KG1 (cell line): ENCODE measurements at places on chromosomes 4 and X.

GRCh38 chrX:55488593-55489313 lies 895 bp downstream of the USP51 start:
- DNase-seq: no peak

DNA sequence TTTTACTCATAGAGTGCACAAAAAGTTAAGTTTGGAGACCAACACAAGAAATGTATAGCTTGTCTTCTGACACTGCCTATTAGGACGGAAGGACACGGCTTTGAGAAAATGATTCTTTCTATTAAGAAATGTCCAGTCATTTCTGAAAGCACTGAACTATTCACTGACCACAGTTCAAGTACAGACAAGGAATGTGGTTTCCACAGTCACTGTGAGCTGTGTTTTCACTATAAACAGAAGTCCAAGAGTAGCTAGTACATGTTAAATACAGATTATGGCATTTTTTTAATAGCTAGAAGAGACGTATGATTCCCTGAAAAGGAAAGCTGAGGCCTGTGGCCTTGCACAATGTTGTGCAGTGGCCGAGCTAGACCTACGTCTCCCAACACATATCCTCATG lies 115.1 kb upstream of the GPM6A start:
- DNase-seq: no peak

DNA sequence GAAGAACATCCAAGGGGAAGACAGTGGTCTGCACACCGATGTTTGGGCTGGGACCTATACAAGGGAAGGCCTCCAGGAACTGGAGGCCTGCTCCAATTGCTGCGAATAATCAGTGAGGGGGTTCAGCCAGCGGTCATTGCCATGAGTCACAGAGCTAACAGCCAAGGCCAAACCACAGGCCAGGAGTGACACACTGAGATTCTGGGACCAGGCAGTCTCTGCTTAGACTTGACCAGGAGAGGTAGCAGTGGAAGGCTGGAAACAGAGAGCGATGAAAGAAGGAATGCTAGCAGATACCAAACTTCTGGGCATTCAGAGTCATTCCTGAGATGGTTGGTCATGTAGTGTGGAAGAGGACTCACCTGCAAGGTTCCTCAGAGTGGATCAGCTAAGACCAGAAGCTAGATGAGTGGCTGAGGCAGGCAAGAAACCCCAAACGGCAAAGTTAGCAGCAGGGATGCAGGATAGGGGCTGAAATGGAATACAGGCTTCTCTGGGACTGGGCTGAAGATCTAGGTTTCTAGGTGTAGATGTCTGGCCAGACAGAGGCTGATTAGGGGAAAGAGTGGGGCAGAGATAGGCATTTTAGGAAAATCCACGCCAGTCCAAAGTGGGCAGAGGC lies 54.7 kb downstream of the CNGA2 start:
- DNase-seq: no peak

DNA sequence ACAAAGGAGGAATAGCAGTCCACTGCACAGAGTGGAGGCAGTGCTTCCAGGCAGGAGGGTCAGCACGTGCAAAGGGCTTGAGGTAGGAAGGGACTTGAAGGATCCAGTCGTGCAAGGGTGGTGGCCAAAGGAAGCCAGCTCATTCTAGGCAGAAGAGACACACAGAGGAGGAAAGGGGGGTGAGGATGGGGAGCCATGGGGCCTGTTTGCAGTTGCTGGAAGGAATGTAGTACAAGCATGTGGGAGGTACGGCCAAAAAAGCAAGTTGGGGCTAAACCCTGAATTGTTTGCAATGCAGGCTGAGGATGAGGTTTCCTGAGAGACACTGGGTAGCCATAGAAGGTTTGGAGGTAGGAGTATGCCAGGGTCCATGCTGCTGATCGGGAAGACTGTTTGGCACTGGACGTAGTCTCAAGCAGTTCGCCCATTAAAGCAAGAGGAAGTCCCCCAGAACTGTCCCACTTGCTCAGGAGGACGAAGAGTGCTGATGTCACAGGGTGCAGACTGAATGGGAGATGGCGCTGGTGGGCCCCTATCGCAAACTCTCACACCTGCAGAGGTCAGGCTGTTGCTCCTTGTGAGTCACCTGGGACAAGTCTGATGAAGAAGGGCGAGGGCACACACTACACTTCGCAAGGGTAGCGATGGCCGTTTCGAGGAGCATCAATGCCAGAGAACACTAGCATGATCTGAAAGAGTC lies 9.1 kb upstream of the MAN2B2 start:
- DNase-seq: no peak

GRCh38 chr4:33825685-33826084 lies 2418.6 kb downstream of the ARAP2 start:
- no peak for DNase-seq

DNA sequence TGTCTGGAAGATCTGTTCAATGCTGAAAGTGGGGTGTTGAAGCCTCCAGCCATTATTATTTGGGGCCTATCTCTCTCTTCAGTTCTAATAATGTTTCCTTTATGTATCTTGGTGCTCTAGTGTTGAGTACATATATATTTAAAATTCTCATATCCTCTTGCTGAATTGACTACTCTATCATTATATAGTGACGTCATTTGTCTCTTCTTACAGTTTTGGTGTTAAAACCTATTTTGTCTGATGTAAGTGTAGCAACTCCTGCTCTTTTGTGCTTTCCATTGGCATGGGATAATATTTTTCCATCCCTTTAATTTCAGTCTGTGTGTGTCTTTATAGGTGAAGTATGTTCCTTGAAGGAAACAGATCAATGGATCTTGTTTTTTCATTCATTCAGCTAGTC lies 446.0 kb downstream of the FAM47A start:
- no peak for DNase-seq

- DNase-seq: no peak
These were observed 31.7 kb downstream of the SORCS2 start for GRCh38 chr4:7224001-7224400.

DNA sequence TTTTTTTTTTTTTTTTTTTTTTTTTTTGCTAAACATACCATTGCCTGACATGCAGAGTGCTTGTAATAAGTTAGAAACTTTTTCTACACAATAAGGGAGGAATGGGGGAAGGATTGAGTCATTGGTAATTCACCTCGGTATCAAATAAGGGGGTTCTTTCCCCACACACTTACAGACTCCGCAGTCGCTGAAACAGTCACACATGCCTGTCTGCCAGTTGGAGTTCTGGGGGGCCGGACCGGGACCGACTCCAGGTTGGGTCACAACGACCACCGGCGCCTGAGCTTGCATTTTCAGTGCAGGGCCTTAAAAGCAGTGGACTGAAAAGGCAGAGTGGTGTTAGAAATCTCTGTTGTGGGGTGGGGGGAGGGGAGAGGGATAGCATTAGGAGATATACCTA lies 6.9 kb downstream of the PLAC8 start:
- no peak for DNase-seq

- no peak for DNase-seq
These were observed 362.6 kb upstream of the MAGEB2 start for GRCh38 chrX:29852767-29853166.

- no peak for DNase-seq
These were observed 313.4 kb upstream of the SLC7A11 start for GRCh38 chr4:138555584-138555983.

- no peak for DNase-seq
These were observed 169.7 kb downstream of the RAP1GDS1 start for GRCh38 chr4:98430708-98431403.

DNA sequence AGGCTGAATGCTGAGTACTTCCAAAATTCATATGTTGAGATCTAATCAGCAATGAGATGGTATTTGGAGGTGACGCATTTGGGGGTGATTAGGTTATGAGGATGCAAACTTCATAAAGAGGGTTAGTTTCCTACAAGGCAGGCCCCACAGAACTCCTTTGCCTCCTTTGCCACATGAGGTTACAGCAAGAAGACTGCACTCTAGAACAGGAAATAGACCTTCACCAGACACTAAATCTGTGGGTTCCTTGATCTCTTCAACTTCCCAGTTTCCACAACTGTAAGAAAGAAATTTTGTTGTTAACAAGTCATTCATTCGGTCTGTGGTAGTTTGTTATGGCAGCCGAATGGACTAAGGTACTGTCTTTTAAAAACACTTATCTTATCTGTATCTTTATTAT lies 681.9 kb upstream of the HS3ST1 start:
- DNase-seq: peak; percentile 51

- DNase-seq: no peak
These were observed 267.0 kb upstream of the KLF3 start for GRCh38 chr4:38396845-38397547.

DNA sequence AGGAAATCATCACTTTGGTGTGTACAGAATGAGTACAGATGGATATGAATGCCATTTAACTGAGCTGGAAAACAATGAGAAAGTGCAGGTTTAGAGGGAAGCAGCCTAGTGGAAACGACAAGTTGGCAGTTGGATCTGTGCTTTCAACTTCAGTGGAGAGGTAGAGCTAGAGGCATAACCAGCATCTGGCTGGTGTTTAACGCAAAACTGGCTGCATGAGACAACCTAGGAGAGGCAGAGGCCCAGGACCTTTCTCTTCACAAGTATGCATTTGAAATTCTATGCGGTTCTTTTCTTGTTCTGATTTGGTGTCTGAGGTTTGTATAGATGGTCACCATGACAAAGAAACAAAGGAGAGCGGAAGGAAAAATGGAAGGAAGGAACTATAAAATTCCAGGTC lies 63.1 kb downstream of the ANXA5 start:
- DNase-seq: no peak

GRCh38 chr4:32133141-32133540 lies 1413.0 kb downstream of the PCDH7 start:
- no peak for DNase-seq

- DNase-seq: no peak
These were observed 229.6 kb downstream of the PRDM5 start for GRCh38 chr4:120692964-120693363.

- DNase-seq: no peak
These were observed 572.6 kb downstream of the ZNF674 start for GRCh38 chrX:45972636-45973035.

- no peak for DNase-seq
These were observed 36.9 kb downstream of the RP2 start for GRCh38 chrX:46873746-46874145.

GRCh38 chr4:97396605-97397004 lies 746.7 kb downstream of the STPG2 start:
- DNase-seq: no peak

GRCh38 chr4:98626350-98626749 lies 32.1 kb downstream of the TSPAN5 start:
- no peak for DNase-seq

DNA sequence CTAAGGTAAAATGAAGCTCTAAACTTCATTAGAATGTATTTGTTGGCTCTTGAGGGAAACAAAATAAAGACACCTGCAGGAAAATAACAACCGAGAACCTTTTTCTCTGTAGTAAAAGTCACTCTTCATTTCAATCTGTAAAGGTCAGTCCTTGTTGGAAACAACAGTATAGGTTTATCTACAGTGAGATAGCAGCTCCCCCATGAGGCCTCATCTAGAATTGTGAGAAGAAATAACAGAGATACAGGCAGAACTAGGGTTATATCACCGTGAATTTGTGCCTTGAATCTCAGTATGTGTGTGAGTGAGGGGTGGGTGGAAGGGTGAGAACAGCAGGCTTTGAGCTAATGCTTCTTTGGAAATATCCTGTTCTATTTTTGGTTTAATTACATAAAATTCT lies 107.8 kb upstream of the FMR1 start:
- no peak for DNase-seq

DNA sequence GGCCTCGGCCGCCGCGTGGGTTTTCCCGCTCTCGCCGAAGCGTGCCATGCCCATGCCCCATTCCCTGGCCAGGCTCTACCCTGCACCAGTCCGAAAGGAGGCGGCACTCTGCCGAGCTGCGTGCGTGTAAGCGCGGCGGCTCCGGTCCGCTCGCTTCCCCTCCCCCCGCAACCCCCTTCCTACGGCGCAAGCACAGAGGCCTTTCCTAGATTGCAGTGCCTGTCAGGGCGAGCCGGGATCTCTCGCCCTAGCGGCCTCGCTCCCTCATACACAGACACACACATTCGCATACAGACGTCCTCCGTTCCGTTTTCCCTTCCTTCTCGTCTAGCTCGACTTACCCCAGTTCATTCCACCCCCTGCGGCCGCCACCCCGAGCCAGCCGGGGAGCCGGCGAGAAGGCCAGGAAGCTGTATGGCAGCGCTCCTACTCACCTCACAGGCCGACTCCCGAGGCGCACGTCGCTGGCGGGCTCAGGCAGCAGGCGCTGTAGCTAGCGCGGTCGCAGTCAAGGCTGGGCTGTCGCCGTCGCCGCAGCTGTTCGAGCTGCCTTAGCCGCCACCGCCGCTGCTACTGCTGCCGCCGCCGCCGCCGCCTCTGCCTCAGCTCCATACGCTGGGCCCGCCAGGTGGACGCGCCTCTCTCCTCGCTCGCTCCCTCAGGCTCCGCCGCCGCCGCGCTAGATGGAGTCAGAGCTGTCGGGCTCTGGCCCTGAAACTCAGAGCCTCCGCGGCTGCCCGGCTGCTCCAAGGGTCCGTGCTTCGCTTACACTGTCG lies 615 bp downstream of the NEXMIF start:
- no peak for DNase-seq

DNA sequence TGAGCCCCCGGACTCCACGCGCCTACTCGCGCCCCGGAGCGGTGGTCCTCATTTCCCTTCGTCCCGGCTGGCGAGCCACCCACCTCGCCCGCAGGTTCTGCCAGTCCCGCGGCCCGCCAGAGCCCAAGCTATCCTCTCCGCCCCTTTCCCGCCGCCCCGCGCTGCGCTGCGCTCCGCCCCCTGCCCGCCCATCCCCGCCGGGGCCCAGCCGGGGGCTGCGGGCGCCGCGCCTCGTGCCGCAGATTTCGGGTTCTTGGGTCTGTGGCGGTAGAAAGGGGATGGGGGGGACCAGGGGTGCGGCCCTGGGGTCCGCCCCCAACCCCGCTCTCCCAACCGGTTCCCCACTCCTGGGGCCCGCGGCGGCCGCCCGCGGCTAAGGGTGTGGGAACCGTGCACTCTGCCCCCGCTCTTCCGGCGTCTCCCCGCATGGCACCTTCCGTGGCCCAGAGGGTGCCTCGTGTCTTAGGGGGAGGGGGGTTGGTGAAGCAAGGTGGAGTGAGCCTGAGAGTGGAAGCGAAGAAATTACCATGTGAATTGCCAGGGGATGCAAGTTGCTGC lies 650.8 kb upstream of the DIPK2B start:
- no peak for DNase-seq

DNA sequence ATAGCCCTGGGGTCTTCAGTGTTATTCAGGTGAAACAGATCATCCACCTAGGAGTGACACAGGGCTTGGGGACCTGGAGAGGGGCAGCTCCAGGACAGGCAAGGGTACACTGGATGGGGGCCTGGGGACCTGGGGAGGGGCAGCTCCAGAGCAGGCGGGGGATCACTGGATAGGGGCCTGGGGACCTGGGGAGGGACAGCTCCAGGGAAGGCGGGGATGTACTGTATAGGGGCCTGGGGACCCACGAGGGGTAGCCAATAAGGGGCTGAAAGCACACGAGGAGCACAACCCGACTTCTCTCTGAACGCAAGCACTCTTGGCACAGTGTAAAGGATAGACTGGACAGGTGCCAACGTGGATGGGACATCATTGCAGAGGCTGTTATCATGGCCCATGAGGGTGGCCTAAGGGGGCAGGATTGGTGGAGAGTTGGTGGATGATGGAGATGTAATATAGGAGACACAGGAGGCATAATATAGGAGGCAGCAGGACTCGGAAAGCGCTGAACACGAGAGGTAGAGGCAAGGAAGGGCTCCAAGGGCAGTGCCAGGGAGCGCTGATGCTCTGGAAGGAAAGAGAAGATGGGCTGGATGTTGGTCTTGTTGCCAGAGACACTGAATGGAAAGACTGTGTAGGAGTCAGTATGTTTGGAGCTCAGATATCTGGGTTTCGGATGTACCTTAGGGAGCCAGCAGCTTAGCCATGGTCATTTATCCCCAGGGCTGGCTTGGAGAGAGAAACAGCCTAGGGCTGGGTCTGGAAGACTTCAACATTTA lies 37.9 kb upstream of the FGFBP2 start:
- no peak for DNase-seq
